Muscle of arm (tissue), 14 donors: ENCODE measurements at places on chromosomes 3 and 15. TPM values are rescaled to one million over a fixed set of nuclear protein-coding genes. Genes with fewer than 3 reads are reported as not detected.

Gene OR5K3
- polyA plus RNA-seq: not detected

Gene CYP11A1
- 1.9 TPM for polyA plus RNA-seq

Gene HRG
- 0.31 TPM for polyA plus RNA-seq

Gene HACD3
- polyA plus RNA-seq: 51.9 TPM

Gene EFCAB12
- 0.05 TPM for polyA plus RNA-seq

Gene RLBP1
- polyA plus RNA-seq: not detected

Gene GPR87
- polyA plus RNA-seq: not detected

Gene KLHL40
- 74.3 TPM for polyA plus RNA-seq

Gene CSPG4
- 66.9 TPM for polyA plus RNA-seq

Gene TRIM42
- not detected for polyA plus RNA-seq

Gene IL17RE
- polyA plus RNA-seq: 8.6 TPM

Gene SLC28A1
- 0.39 TPM for polyA plus RNA-seq

Gene IGSF11
- not detected for polyA plus RNA-seq

Gene C3orf20
- 0.38 TPM for polyA plus RNA-seq
